ENCODE measurements at places on chromosomes 7 and 10.

GRCh38 chr10:63256009-63256773 is 123.1 kb downstream of the NRBF2 start:
- no peak for DNase-seq

GRCh38 chr10:48564466-48565160 is 40.3 kb downstream of the ARHGAP22 start:
- no peak for DNase-seq

- no peak for DNase-seq
These were observed 85.4 kb downstream of the PCLO start for GRCh38 chr7:83077328-83077727.

DNA sequence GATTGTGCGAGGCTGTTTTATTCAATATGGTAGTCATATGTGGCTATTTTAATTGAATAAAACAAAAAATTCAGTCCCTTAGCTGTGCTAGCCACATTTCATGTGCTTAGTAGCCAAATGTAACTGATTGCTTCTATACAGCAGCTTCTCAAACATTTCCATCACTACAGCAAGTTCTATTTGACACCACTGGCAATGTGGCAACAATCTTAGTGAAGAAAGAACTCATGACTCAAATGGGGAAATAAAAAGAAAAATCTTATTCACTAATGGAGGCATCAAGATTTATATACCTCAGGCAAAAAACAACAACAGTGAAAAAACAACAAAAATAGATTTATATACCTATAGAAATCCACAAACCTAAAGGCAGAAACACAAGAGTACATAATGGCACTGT is 17.9 kb downstream of the SEM1 start:
- no peak for DNase-seq

DNA sequence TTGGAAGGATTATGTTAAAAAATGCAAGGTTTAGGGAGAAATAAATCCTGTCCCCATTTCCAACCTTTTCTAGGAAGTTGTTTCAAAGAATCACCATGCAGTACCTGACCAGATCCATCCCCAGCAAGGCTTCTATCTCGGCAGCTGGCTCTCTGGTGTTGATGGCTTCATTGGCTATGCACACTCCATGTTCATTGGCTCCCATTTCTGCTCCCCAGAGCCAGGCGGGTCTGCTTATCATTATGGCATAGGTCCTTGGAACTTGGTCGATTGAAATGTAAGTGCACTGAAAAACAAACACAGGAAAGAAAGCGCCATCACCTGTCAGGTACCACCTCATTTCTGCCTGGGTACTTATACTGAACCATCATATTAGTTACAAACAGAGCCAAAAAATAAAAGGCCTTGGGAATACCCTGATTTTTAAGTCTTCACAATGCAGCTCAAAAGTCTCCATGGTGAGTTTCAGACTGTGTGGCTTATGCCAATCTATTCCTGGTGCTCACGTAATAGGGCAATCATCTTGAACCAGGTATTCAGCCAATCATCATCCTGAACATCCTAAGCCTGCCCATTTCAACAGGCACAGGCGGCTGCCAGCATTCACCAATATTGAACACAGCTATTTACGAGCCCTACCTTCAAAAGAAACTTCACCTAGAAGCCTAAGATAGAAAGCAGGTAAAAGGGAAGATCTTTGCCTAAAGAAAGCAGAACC is 34.4 kb downstream of the SCRN1 start:
- no peak for DNase-seq

DNA sequence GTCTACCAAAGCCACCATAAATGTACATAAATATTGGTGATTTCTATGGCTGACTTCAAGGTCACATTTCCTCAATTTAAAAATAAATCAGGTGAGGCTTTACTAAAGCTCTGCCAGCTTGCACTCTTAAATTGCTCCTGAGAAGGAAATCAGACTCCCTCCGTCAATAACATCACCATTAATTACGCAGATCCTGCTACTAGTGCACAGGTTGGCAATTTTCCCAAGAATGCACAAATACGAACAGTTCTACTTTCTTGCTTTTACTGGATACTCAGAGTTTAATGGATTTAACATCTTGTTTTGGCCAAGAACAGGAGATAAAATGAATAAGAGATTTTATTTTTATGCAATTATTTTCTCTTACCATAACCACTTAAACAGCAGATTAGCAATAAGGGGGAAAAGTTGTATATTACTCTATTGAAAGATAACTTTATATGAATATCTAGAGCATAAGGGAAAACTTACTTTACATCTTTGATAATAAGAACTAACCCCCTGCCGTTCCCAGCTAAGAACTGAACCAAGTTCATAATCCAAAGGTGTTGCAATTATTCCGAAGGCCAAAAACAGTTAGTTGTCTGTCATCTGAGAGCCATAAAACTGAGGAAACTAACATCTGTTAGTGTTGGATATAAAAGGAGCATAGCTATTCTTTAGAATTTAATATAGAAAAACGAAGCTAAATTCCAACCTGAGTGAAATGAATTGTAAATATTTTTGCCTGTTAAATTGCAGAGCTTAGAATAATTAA is 140.5 kb downstream of the TWIST1 start:
- DNase-seq = no peak

GRCh38 chr10:110461530-110461929 is 36.2 kb upstream of the DUSP5 start:
- no peak for DNase-seq

GRCh38 chr7:144529269-144529926 is 125.9 kb upstream of the NOBOX start:
- no peak for DNase-seq

DNA sequence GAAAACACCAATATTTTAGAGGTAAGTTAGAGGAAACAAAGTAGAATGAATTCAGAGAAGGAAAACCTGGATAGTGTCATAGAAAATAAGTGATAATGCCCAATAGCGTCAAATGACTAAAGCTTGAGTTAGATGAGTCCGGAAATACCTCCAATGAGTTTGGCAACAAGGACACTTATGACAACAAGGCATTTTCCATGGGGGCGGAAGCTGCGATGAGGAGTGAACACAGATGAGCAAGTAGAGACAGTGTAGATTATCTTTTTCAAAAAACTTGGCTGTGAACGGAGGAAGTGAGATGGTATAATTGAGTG is 383 bp upstream of the R3HCC1L start:
- no peak for DNase-seq

GRCh38 chr10:27448921-27449320 is 55.2 kb upstream of the RAB18 start:
- no peak for DNase-seq

- peak; percentile 46 for DNase-seq
These were observed 652.8 kb downstream of the KCNMA1 start for GRCh38 chr10:76984559-76985443.
